ENCODE measurements at places on chromosomes 6 and 20. TPM values are rescaled to one million over a fixed set of nuclear protein-coding genes. Genes with fewer than 3 reads are reported as not detected.

GRCh38 chr6:29797135-29797534, 30.5 kb upstream of the HLA-G start:
- H3K27me3 ChIP-seq, result peaks cover 10% of the 10 kb centered on the region
- peak; percentile 81 for DNase-seq
- H3K27ac ChIP-seq, result peak overlapping the region; percentile 40
- H3K4me3 ChIP-seq, result no peak overlapping the region

GRCh38 chr6:15417811-15418210, 171.9 kb downstream of the JARID2 start:
- no peak overlapping the region for H3K27ac ChIP-seq
- H3K4me3 ChIP-seq, result no peak overlapping the region
- no peaks in the 10 kb centered on the region for H3K27me3 ChIP-seq
- H3K36me3 ChIP-seq, result no peaks in the 10 kb centered on the region
- H3K4me1 ChIP-seq, result peaks cover 9% of the 10 kb centered on the region
- DNase-seq, result peak; percentile 44

The C6orf132 gene
- total RNA-seq, result 5.2 TPM

GRCh38 chr6:71124340-71124739, 164.3 kb upstream of the OGFRL1 start:
- no peaks in the 10 kb centered on the region for H3K36me3 ChIP-seq
- H3K4me3 ChIP-seq, result no peak overlapping the region
- H3K27ac ChIP-seq, result no peak overlapping the region
- DNase-seq, result no peak
- H3K4me1 ChIP-seq, result no peaks in the 10 kb centered on the region
- no peaks in the 10 kb centered on the region for H3K27me3 ChIP-seq

- peaks cover 47% of the 10 kb centered on the region for H3K4me1 ChIP-seq
- DNase-seq, result peak; percentile 86
- peak overlapping the region; percentile 75 for H3K27ac ChIP-seq
- no peaks in the 10 kb centered on the region for H3K27me3 ChIP-seq
- peak overlapping the region; percentile 41 for H3K4me3 ChIP-seq
These were observed 373.1 kb downstream of the CD109 start for GRCh38 chr6:74069089-74069581.

- peaks cover 9% of the 10 kb centered on the region for H3K27me3 ChIP-seq
- no peak overlapping the region for H3K27ac ChIP-seq
- H3K4me3 ChIP-seq, result no peak overlapping the region
- H3K36me3 ChIP-seq, result no peaks in the 10 kb centered on the region
- no peak for DNase-seq
- H3K4me1 ChIP-seq, result no peaks in the 10 kb centered on the region
These were observed 32.1 kb downstream of the C6orf141 start for GRCh38 chr6:49582529-49582928.

The TFAP2A gene
- 2.5 TPM for total RNA-seq
